NCI-H2029 (cell line): ENCODE measurements at places on chromosomes 3 and 15.

DNA sequence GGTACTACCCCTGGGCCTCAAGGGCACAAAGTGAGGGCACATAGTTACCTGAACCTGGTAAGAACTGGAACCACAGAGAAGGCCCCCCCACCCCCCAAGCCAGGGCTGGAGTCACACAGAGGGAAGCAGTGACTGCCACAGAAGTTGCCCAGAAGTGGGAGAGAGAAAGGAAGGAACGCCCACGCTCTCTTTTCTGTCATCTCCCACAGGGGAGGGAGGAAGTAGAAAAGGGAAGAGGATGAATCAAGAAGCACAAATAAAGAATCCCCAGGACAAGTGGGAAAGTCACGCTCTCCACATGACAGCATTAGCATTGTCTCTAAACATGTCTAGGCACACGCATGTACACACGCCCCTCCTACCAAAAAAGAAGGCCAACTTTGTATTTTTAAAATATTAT, 114.7 kb upstream of the FRMD4B start:
- DNase-seq, result no peak

GRCh38 chr3:127074900-127075360, 92.0 kb downstream of the PLXNA1 start:
- DNase-seq, result peak; percentile 76

- no peak for DNase-seq
These were observed 13.3 kb upstream of the PTX3 start for GRCh38 chr3:157423337-157423736.

GRCh38 chr3:82938821-82939328, 1177.4 kb upstream of the GBE1 start:
- DNase-seq, result no peak

GRCh38 chr3:41768363-41768762, 193.5 kb downstream of the ULK4 start:
- no peak for DNase-seq

- DNase-seq, result no peak
These were observed 21.7 kb downstream of the CCR9 start for GRCh38 chr3:45907769-45908705.
